ENCODE measurements at places on chromosomes 7 and 10.

- DNase-seq = no peak
Measured at GRCh38 chr7:35645691-35646090, 49.2 kb downstream of the HERPUD2 start.

DNA sequence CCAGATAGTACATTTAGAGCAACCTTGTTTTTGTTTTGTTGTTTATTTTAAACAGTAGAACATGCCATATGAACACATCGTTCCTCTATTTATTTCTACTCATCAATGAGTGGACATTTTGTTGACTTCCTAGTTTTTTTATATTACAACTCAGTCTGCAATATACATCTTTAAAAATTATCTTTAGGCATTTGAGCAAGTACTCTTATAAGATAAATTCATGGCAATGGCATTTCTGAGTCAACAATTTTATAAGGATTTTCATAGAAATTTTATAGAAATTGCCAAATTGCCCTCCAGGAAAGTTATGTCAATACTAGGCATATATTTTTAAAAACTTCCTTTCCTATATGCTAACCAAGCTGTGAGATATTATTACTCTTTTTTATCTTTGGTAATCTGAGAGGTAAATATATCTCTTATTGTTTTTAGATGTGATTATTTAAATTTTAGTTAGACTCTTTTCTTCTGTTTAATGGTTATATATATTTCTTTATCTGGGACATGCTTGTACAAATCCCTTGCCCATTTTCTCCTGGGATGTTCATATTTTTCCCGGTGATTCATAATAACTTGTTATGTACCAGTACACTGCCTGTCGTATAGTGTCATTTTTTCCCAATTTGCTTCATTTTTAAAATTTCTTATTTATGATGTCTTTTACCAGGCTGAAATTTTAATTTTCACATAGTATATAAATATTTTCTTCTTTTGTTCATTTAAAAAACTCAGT lies 50.5 kb downstream of the FZD1 start:
- DNase-seq = no peak

- DNase-seq = no peak
Measured at GRCh38 chr10:102261196-102261595, 15.9 kb downstream of the GBF1 start.

DNA sequence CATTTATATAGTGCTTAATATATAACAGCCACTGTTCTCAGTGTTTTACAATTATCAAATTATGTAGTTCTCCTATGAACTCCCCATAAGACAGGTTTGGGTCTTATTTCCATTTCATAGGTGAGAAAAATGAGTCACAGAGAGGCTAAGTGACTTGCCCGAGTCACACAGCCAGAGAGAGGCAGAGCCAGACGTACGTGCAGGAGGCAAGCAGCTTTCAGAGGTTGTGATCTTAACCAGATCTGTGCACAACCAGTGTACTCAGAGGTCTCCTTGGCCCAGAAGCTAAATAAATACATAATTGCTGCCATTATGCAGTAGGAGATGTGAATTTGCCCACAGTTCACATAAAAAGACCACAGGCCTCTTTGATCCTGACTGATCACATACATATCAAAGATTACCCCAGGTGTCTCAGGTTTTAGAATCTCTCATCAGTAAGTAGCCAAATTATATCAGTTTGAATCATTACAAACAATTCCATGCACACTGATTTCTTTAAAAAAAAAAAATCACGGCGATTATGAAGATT lies 304.7 kb upstream of the AOAH start:
- DNase-seq = no peak

GRCh38 chr10:61330669-61331068 lies 122.5 kb downstream of the TMEM26 start:
- no peak for DNase-seq

- no peak for DNase-seq
Measured at GRCh38 chr7:497346-497745, 22.3 kb downstream of the PDGFA start.

DNA sequence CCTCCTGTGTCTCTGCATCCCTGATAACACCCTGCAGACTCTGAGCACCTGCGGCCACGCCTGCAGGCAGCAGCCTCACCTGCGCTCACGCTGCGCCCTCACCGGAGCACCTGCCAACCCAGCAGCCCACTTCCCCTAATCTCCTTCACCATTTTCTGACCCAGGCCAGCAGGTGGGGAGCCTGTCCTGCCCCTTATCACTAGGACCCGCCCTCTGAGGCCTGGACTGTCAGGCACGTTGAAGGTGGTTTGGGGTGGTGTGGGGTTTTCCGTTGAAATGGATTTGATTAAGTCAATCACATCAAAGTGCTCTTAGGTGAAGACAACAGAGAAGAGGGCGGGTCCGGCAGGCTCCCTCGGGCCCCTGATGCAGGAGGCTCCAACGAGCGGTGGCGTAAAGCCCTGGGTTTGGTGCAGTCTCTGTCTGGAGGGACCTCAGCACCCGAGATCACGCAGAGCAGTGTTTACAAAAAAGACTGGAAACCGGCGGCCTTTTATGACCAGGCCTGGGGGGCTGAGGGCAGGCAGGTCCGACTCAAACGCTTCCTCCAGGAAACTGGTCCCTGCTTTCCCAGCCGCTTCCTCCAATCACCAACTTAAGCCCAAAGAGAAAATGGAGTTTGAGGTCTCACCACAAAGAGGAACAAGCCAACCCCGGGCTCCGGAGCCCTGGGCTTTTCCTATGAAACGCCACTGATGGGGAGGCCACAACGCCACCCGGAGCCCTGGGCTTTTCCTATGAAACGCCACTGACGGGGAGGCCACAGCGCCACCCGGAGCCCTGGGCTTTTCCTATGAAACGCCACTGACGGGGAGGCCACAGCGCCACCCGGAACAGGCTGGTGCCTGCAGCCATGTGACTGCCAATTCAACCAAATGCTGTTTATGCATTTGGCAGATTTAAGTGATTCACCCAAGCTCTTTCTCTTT lies 45.5 kb downstream of the DPYSL4 start:
- no peak for DNase-seq

DNA sequence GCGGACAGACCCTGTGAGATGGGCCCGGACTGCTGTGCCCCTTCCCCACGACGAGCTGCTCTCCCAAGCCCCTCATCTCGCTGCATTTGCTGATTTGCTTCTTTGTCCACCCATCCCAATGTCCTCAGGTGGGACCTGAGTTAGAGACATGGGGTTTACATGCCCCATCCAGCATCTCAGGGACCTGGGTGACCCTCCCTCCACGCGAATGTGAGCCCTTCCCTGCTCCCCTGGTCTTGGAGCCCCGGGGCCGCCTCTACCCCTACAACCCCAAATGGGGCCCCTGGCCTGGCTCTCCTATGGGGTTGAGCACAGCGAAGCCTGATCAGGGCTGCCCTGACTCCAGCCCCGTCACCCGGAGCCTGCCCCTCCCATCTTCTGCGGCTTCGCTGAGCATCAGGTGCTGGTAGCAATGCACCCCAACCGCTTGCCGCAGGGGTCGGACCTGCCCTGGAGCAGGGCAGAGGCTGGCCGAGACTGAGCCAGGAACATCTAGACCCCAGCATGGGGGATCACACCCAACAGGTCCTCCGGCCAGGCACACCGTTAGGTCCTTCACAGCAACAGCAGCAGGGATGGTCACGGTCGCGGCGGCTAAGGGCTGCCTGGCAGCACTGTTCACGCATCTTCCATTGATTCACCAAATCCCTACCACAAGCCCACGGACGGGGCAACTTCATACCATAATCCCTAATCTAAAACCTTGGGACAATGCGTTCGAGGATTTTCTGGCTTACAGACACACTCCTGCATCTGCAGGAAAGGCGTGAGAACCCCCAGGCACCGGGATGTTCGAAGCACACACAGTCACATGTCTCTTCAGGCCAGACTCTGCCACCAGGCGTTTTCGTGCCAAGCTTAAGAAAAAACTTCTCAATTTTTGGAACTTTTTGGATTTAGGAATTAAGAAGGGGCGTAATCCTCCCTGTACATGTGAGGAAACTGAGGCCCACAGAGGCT lies 15.5 kb downstream of the WDR86 start:
- no peak for DNase-seq

- DNase-seq = no peak
Measured at GRCh38 chr10:89463846-89464537, 49.6 kb downstream of the IFIT5 start.

- no peak for DNase-seq
Measured at GRCh38 chr10:84845628-84846261, 517.4 kb downstream of the CCSER2 start.

GRCh38 chr7:134548877-134549276 lies at the start of gene AKR1B15:
AKR1B15 (plus strand) TSS chr7:134549110; CDS start chr7:134564620, 15,510 bp downstream.
- DNase-seq = no peak

- no peak for DNase-seq
Measured at GRCh38 chr7:27462575-27463270, 200.0 kb downstream of the HIBADH start.

DNA sequence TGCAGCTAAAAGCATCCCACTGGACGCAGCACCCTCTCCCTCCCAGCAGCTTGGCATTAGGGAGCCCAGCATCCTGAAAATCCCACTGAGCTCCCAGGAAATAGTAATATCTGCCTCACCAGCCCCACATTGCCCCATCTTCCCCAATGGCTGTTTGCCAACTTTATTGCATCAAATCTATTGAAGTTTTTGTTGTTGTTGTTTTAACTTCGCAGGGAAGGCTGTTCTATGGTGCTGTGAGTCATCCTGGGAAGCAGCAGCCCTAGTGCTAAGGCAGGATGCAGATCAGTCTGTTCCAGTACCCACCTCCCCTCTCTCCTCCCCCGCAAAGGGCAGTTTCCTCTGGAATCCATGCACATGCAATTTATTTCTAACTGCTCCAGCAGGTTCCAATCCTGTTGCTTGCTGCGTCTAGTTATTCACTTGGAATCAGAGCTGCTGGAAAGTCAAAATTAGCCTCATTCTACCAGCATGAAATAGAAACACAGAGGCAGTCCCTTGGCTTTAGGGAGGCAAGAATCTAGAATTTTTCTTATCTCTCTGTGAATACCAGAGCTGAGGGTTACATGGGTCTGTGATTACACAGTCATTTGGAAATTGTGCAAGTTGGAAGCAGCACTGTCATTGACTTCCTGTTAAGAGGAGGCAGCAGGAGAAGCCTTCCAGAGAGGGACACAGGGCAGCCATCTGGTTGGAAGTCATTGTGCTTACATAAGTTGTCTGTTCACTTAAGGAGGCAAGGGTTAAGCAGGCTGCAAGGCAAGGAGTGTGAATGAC lies 115.9 kb upstream of the CACUL1 start:
- DNase-seq = peak; percentile 35

- no peak for DNase-seq
Measured at GRCh38 chr7:98729121-98729520, 112.0 kb downstream of the NPTX2 start.

DNA sequence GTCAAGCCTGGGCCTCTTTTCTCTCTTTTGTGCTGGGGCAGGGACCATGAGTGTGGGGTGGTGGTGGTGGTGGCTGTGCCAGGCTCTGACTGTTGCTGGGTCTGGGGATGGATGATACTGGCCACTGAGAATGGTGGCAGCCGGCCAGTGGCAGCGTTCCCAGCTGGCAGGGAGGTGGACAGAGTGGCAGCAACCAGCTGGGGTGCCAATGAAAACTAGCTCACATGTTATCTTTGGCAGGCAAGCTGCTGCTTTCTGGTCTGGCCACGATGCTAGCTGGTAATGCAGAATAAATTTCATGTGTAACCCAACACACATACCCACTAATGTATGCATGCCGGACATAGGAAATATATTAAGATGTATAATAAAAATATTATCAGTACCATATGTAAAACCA lies 95.0 kb upstream of the SLC26A5 start:
- DNase-seq = no peak

- no peak for DNase-seq
Measured at GRCh38 chr7:137172105-137172590, 171.4 kb downstream of the PTN start.

GRCh38 chr10:112615269-112615668 lies 168.3 kb downstream of the VTI1A start:
- DNase-seq = no peak

- DNase-seq = no peak
Measured at GRCh38 chr7:151118108-151119054, 32.1 kb downstream of the AGAP3 start.

DNA sequence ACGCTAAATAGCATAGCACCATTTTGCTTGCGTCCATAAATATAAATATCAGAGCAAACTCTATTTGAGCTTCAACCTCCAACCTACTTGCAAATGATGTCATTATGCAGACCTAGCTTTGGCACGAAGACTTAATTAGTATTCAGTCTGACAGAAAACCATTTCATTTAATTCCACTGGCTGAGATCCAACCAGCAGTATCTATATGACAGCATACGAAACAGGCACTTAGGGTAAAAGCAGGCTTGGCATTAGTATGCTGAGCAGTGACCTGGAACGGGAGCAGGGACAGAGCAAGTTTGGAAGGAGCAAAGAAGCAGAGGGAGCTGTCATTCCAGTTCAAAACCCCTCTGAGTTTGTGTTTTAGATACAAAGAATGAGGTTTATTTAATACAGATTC lies 312.5 kb upstream of the CHRM2 start:
- DNase-seq = no peak

DNA sequence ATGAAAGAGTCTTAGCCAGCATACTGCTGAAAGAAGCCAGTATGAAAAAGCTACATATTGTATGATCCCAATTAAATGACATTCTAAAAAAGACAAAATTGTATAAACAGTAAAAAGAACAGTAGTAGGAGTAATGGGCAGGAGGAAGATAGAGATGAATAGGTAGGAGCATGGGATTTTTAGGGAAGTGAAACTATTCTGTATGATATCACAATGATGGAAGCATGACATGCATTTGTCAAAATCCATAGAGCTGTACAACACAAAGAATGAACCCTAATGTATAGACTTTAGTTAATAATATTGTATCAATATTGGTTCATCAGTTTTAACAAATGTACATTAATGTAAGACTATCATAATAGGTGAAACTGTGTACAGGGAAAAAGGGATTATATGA lies 147.9 kb downstream of the IMMP2L start:
- DNase-seq = no peak

DNA sequence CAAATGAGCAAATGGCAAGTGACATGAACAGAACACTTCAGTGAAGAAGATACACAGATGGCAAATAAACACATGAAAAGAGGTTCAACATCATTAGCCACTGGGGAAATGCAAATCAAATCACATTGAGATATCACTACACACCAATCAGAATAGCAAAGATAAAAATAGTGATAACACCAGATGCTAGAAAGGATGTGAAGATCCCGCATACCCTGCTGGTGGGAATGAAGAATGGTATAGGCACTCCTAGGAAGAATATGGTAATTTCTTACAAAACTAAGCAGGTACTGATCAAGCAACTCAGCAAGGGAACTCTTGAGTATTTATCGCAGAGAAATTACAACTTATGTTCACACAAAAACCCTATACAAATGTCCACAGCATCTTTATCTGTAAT lies 11.2 kb downstream of the LAMB4 start:
- DNase-seq = no peak

- peak; percentile 16 for DNase-seq
Measured at GRCh38 chr7:127158659-127159058, 94.1 kb downstream of the GRM8 start.

- DNase-seq = peak; percentile 62
Measured at GRCh38 chr10:33005322-33006301, 47.6 kb upstream of the ITGB1 start.

DNA sequence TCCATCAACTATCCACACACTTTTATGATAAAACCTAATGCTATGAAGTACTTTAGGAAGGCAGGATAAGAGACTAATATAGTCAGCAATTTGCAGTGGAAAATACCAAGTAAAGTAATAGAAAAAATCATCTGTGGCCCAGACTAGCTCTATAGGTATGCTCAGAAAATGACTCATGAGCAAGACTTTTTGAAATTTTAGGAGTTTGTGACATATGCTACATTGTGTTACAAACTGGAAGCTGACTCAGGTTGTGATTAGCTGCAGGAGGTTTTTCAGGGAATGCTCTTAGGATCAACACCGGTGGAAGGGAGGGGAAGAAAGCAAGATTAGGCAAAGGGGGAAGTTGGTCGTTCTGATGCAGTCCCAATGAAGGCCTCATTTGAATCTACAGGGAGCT lies 56.1 kb downstream of the FEZF1 start:
- DNase-seq = no peak

All from HEK293T (cell line).